ENCODE measurements at places on chromosomes 4 and X.

GRCh38 chr4:146235654-146236177 is 21.4 kb downstream of the REELD1 start:
- no peak for DNase-seq

- DNase-seq, result no peak
Measured at GRCh38 chrX:150643271-150643670, 49.9 kb upstream of the MTMR1 start.

- DNase-seq, result no peak
Measured at GRCh38 chrX:111354496-111354895, 57.5 kb downstream of the DCX start.

DNA sequence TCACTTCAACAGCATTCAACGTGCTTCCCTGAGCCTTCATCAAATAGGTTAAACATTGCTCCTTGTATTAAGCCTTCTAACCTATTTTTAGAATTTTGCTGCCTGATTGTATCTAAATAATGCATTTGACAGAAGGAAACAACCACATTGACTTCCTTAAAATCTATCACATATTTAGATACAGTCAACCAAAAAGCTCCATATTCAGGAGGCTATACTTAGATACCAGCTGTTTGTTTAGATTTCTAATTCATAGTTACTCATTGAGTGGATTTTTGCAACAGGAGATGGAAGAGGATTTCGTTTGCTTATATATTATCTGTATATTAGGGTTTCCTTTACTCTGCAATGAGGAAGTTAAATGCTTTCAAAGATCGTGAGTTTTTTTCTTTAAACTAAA is 241.1 kb upstream of the PPP1R2C start:
- DNase-seq, result no peak

DNA sequence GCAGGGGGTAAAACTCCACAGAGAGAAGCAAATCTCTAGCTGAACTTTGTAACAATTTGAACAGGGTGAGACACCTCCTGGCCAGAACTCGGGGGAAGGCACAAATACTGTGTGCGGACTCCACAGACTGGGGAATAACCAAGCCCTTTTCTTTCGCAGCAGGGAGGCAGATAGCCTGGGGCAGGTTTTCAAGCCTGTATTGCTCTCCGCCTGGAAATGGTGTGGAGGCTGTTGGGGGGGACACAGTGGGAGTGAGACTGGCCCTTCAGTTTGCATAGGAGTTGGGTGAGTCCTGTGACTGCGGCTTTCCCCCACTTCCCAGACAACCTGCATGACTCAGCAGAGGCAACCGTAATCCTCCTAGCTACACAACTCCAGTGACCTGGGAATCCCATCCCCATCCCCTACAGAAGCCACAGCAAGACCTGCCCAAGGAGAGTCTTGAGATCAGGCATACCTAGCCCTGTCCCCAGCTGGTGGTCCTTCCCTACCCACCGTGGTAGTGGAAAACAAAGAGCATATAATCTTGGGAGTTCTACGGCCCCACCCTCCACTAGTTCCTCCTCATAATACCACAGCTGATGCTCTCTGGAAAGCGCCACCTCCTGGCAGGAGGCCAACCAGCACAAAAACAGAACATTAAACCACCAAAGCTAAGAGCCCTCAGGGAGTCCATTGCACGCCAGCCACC is 12.9 kb upstream of the SMPX start:
- no peak for DNase-seq

- no peak for DNase-seq
Measured at GRCh38 chr4:1610791-1611500, 73.2 kb downstream of the FAM53A start.

- DNase-seq, result no peak
Measured at GRCh38 chr4:6969826-6970800, 60.5 kb downstream of the TBC1D14 start.

DNA sequence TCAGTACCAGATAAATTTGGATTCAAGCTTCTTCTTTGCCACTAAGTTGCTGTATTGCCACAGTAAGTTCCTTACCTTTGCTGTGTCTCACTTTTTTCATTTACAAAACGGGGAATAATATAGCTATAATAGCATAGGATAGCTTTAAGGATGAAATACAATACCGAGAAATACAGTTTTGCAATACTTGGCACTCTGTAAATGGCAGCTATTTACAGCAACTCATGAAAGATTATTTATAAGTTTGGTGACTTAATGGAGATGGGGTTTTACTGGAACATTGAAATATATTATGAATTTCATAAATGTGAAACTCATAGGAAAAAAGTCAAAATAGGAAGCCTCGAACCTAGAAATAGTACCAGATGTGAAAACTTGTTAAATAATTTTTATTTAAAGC is 27.6 kb downstream of the ANXA10 start:
- no peak for DNase-seq

DNA sequence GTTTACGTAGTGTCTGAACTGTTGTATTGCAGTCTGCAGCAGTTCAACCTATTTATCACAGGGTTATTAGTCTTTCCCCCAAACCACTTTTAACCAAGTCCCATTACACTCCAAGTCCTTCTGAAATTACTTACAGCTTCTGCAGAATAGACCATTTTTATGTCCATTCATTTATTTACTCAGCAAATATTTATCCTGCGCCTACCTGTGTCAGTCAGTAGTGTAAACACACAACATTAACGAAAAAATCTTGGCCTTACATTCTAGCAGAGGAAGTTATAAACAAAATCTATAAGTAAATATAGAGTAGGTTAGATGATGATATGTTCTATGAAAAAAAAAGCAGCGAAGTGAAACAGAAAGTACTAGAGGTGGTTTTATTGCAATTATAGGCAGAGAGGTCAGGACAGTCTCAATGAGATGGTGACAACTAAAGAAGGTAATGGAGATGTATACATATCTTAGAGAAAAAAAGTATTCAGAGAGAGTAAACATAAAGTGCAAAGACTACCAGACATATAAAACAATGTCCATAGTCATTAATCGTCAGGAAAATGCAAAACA is 534.7 kb downstream of the KCNIP4 start:
- DNase-seq, result no peak

DNA sequence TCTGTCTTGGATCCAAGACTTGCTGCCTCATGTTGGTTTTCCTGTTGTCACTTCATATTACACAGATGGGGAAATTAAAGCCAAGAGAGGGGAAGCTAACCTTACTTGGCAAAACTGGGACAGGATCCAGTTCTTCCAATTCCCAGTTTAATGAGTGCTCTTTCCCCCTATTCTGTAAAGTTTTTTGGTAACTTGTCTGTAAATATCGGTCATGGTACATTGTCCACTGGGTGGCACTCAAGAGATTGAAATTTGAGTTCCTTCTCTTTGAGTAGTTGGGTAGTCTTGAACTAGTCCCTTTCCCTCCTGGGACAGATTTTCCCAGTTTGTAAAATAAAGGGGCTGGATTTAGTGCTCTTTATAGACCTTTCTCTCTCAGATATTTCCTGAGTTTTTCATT is 12.4 kb upstream of the EOLA2 start:
- no peak for DNase-seq

GRCh38 chr4:54840430-54840829 is 182.7 kb downstream of the KIT start:
- DNase-seq, result no peak

DNA sequence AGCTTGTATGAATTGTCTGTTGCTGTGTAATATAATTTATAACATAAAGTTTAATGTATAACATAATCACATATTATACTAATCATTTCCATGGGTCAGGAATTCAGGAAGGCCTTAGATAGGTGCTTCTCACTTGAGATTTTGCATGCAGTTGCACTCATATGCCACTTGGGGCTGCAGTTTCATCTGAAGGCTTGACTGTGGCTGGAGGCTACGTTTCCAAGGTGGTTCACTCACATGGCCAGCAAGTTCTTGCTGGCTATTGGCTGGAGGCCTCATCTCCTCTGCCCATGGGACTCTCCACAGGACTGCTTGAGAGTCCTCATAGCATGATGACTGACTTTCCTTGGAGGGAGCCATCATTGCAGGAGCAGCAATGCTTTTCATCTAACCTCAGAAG is 53.4 kb upstream of the STX18 start:
- no peak for DNase-seq

GRCh38 chr4:56821381-56822243 is at the start of gene SPINK2:
SPINK2 (minus strand) TSS chr4:56821701; CDS start chr4:56821662, 39 bp downstream.
- DNase-seq, result peak; percentile 52

- DNase-seq, result no peak
Measured at GRCh38 chr4:54779476-54780148, 121.9 kb downstream of the KIT start.

GRCh38 chrX:9533611-9534010 is 68.8 kb downstream of the TBL1X start:
- no peak for DNase-seq

GRCh38 chr4:128979934-128980333 is 113.4 kb downstream of the SCLT1 start:
- DNase-seq, result no peak

- DNase-seq, result no peak
Measured at GRCh38 chrX:125681058-125681457, 361.4 kb downstream of the TEX13C start.

DNA sequence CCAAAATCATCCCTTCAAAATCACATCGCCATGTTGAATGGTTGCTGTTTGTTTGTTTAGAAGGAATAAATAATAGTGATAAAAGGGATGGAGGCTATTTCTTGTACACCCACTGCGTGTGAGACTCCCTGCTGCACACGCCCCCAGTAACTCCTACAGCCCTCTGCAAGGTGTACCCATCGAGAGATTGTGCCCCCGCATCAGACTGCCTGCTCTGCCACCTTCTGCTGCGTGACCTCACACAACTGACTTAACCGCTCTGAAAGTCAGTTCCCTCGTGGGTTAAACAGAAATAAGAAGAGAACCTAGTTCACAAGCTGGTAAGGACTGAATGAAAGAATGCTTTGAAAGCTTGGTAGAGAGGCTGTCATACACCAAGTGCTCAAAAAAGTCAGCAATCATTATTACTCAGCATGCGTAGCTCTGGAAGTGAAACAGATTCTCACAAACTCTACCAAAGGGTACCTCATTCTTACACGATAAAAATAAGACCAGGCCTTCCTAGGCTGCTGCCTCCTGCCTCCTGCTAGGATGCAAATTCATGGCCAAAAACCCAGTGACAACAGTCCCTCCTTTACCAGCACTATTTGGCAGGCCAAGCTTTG is 147.1 kb downstream of the CPEB2 start:
- no peak for DNase-seq

- no peak for DNase-seq
Measured at GRCh38 chrX:39542316-39542715, 555.4 kb downstream of the BCOR start.

DNA sequence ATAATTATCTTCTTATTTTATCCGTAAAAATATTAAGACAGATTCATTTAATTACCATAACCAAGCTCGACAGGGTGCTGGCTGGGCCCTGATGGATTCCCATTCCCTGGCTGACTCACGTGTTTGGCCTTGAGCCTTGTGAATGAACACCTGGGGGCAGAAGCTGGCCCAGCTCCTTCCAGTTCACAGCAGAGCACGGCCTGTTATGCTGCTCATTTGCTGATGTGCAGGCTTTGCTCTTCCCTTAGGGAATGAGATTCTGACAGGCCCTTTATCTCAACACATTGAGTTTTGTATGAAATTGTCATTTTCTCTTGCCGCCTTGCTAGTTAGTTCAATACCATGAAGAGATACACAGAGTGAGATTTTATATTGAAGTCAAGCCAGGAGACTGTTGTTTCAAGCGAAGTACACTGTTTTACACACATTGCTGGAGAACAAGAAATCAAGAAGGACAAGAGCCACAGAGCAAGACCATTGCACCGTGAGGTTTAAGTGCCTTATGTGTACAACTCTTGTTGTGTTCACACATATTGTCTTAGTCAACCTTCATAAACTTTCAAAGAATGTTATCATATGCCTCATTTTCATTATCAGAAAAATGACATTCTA is 1583.3 kb downstream of the STIM2 start:
- DNase-seq, result no peak

DNA sequence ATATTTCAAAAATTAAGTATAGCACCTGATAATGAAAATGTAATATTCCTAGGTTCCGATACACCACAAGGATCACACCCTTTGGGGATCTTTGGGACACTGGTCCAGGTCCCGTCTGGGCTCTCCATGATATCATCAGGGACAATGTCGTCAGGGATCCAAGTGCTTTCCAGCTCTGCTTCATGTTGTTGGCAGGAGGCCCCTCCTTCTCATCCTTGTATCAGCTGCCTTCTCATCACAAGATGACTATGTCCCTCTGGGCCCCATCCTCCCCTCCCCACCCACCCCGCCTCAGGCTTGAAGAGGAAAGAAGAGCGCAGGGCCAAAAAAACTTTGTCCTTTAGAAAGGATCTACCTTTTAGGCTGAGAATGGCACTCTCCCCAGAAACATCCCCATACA is 128.3 kb upstream of the KLF3 start:
- DNase-seq, result no peak

- no peak for DNase-seq
Measured at GRCh38 chr4:94290245-94290644, 52.4 kb downstream of the HPGDS start.

DNA sequence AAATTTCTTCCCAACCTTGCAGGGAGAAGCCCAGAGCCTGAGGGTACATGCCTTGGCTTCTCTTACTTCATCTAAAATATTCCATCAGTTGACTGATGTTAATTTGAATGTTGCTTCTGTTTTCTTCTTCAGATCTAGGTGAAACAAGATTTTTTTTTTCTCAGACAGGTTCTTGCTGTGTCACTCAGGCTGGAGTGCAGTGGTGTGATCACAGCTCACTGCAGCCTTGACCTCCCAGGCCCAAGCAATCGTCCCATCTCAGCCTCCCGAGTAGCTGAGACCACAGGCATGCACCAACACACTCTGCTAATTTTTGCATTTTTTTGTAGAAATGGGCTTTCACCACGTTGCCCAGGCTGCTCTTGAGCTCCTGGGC is 62.1 kb upstream of the KLF3 start:
- no peak for DNase-seq

DNA sequence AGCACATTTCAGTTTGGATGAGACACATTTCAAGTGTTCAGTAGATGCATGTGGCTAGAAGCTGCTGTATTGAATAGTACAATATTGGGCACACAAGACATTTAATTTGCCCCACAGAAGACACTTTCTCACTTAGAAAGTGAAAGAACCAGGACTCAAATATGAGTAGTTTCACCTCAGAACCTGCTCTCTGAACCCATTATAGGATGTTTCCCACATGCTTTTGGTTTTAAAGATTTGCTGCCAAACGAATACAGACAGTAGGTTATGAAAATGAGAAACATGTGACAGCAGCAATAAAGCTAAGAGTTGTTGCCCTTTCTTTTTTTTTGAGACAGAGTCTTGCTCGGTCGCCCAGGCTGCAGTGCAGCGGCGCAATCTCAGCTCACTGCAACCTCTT is 32.3 kb downstream of the C4orf54 start:
- no peak for DNase-seq

Data from stimulated activated CD8-positive, alpha-beta memory T cell treated with anti-CD3 and anti-CD28 coated beads, Interleukin-12 subunit alpha, Interleukin-12 subunit beta, amount 100 ng/mL, for 4 hours (primary cell).